A549 treated with CpdA at 1 μM for 4 hours (cell line): ENCODE measurements at places on chromosomes 3 and 15. TPM values are rescaled to one million over a fixed set of nuclear protein-coding genes. Genes with fewer than 3 reads are reported as not detected.

The SOX2 gene
- 0.64 to 1.5 TPM (median 1.2 TPM) in 5 replicates for total RNA-seq

The CKMT1B gene
- total RNA-seq, result 2.6 to 7.6 TPM (median 3.8 TPM) in 5 replicates

The SLITRK3 gene
- total RNA-seq, result not detected in 5 replicates

The GP9 gene
- total RNA-seq, result not detected in 5 replicates

The AHSG gene
- total RNA-seq, result 0.09 to 0.12 TPM (median 0.11 TPM) in 3 of 5 replicates, not detected in the others

The ARL13B gene
- total RNA-seq, result 9.9 to 13.7 TPM (median 11.9 TPM) in 5 replicates

The EEF1AKMT4 gene
- total RNA-seq, result 9.5 to 13.9 TPM (median 13.2 TPM) in 5 replicates
